ENCODE measurements at places on chromosomes 5 and 9. TPM values are rescaled to one million over a fixed set of nuclear protein-coding genes. Genes with fewer than 3 reads are reported as not detected.

- DNase-seq: no peak
Observed at GRCh38 chr9:95857896-95858295, 17.6 kb upstream of the ERCC6L2 start.

ANKRD18A gene
- total RNA-seq: not detected

FIBCD1 gene
- total RNA-seq: 15.6 TPM

PCDHB10 gene
- 0.78 TPM for total RNA-seq

WDR38 gene
- total RNA-seq: 0.12 TPM

DMRTA1 gene
- total RNA-seq: 1.1 TPM

WNT8A gene
- not detected for total RNA-seq

DNA sequence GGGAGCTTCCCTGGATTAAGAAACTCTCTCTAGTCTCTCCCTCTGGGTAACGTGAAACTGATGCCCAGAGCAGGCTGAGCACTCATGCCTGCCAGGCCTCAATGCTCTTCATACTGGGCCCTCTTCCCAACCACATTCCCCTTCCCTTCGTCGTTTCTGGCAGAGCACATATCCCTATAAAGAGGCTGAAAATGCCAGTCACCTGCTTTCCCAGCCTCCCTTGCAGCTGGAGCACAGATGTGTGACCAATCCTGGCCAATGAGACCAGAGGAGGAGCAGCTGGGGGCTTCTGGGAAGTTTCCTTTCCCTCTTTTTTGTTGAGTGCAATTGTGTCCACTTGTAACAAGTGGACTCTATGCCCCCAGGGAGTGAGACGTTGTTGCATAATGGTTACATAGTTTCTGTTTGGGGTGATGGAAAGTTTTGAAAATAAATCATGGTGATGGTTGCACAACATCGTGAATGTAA lies 30.2 kb upstream of the SMIM23 start:
- peak; percentile 36 for DNase-seq

TRMT10B gene
- 2.0 TPM for total RNA-seq

- DNase-seq: no peak
Observed at GRCh38 chr5:74394916-74395880, 245.3 kb downstream of the ENC1 start.

C8G gene
- not detected for total RNA-seq

TIMD4 gene
- total RNA-seq: not detected

DNA sequence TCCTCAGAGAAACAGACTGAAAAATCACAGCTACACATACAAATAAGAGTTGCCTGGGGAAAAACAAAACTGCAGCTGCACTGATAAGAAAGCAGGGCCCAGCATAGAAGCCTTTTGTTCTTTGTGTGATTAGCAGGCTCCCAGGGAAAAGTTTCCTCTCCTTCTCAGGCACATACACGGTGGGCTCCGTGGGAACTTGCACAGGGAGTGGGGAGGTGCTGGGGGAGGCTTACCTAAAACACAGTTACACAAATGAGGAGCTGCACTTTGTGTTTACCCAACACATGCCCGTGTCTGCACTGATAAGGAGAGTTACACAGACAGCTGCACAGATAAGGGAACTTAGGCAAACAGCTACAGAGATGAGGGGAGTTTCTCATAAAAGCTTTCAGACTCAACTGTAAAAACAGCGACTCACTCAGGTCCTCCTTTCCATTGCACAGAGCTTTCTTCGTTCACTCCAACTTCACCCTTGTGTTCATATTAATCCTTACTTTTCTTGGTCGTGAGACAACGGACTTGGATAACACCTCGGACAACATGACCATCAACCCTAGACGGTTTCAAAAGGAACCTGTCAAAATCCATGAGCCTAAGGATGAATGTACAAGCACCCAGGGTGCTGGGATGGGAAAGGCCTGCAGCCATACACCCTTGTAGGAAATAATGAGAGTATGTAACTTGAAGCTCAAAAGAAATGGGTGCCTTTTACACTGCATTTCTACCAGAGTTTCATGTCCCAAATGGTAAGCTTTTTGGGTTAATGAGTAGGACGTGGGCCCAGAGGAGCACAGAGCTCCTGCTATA lies 50.8 kb downstream of the SERINC5 start:
- DNase-seq: peak; percentile 26

- DNase-seq: peak; percentile 14
Observed at GRCh38 chr5:126267438-126267837, 155.8 kb upstream of the GRAMD2B start.

DMGDH gene
- not detected for total RNA-seq

DNA sequence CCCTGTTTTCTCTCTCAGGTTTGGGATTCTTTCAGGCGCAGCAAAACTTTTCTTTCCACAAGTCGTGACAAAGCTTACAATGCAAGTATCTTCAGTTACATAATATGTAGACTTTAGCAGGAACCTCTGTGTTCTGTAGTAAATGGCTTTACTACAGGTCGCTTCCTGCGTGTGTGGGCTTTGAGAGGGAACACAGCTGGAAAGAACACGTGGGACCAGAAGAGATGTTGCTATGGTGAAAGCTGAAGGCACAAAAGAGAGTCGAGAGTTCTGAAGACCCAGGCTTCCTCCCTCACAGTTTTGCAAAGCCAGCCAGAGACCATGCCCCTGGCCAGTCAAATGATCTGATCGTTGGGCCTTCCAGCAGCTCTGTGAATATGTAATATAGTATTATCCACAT lies 4.0 kb downstream of the ANKRD55 start:
- no peak for DNase-seq

GRCh38 chr9:9041756-9042155 lies 1242.2 kb upstream of the DMAC1 start:
- no peak for DNase-seq

GRCh38 chr9:123326662-123327093 lies 29.3 kb upstream of the CRB2 start:
- no peak for DNase-seq

GRCh38 chr9:124011460-124012301 lies at the start of gene LHX2:
Gene LHX2 (plus strand): TSS chr9:124011768. CDS start chr9:124012349, 581 bp downstream.
- DNase-seq: peak; percentile 77

PCDHB9 gene
- total RNA-seq: 0.10 TPM

CKMT2 gene
- not detected for total RNA-seq

DNA sequence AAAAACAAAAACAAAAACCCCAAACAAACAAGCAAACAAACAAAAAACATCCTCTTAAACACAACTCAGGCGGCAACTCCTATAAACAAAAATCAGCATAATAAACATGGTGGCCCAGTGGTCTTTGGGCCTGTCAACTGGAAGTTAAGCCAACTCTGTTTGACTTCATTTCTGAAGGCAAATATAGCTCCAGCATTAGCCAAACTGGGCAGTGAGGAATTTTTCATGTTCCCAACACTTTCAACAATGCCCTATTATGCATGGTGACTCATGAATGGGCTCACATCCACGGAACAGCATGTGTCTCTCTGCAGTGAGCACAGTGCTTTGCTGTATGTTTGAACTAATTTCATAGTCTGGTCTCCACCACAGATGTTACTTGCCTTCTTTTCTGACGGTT lies 143.9 kb upstream of the STC2 start:
- peak; percentile 98 for DNase-seq

POU5F2 gene
- 0.24 TPM for total RNA-seq

DNA sequence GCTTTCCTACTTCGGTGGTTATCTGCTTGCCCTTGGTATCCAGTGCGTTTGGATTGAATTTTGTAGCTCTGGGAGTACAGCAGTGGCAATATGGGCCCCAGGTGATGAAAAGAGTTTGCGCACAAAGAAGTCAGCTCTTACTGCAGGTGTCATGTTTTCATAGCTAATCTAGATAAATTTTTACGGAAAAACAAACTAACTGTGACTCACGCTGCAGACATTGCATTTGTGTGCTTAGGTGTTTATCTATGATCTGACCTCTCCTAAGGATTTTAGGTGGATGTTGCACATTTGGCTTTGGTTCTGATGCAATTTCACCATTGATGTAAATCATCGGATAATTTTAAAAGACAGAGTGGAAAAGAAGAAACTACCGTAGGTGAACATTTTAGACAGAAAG lies 92.1 kb downstream of the VCAN start:
- DNase-seq: no peak

DNA sequence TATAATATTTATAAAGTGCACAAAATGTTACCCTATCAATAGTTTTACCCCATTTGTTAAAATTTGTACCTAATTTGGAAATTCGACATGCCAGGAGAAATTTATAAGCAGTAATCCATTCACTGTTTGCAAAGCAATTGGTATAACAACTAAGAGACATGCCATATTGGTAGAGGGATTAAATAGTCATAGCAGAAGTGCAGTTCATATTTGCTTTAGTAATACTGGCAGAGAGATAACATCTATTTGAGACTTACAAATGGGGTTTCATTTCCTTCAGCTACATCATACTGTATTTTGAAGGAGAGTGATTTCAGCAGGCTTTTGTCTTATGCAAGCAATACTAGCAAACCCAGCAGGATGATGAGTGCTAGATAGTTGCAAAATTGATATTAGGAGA lies 610.4 kb upstream of the CDH10 start:
- no peak for DNase-seq

DPH7 gene
- 14.5 TPM for total RNA-seq

GRCh38 chr9:95047452-95048224 lies 269.9 kb downstream of the FANCC start:
- no peak for DNase-seq

SPINK4 gene
- not detected for total RNA-seq

- no peak for DNase-seq
Observed at GRCh38 chr5:137407090-137407489, 92.0 kb downstream of the SPOCK1 start.

GRCh38 chr5:54637654-54638053 lies 120.1 kb downstream of the SNX18 start:
- DNase-seq: no peak

DNA sequence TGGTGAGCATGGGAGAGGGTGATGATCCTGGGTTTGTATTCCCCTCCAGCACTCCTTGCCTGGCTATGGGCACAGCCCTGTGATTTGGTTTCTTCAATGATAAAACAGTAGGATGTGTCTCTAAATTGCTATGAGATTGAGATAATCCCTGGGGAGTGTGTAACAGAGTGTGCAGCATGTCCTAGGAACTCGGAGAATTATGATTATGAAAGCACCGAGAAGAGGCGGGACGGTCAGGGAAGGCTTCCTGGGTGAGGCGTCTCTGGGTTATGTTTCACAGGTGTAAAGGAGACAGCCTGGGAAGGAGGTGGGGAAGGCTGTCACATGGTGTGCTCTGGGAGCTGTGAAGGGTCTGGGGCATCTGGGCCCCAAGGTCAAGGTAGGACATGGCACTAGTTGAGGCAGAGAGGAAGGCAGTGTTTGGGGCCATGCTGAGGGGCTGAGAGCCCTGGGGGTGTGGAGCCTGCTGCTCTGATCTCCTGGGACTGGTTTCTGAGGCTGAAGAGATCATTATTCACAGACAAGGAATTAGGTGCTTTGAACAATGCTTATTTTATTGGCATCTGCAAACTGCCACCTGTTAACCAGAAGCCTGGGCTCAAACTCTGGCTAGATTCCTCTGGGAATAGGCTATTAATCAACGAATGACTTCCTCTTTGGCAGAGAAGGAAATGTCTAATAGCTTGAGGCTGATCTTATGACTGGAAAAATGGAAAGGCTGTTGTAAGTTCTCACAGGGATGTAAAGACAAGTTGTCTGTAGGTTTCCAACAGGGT lies 73.8 kb upstream of the IL12B start:
- DNase-seq: no peak

DNA sequence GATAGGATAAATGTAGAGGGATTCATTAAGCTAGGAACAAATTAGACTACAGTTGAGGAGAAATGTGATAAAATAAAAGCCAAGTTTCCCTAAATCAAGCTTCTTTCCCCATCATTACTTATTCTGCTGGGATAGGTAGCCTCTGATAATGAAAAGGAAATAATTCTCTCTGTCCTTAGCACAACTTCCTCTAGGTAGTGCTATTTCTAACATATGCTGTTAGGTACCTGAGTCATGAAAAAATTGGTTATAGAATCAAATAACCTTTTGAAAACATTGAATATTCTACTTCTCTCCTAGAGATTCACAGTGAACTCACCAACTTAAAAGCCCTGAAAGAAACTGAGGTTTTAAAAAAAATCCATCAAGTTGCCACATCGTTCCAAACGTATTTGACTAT lies 1793.1 kb downstream of the EFNA5 start:
- no peak for DNase-seq

DNA sequence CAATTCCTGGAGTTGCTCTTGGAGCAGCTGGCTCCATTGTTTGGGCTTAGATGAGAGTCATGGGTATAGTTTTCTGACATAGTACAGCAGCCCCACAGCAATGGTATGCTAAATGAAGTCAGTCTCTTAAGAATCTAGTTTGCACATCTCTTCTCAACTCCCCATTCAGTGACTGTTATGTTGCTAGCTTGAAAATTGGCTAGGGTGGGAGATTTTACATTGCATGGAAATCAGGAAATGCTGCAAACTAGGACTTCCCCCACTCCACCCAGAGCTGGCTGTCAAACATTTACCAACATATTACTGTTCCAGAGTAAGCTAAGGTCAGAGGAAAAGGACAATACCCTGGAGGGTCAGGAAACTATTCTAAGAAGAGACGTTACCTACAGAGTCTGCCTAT lies 17.6 kb upstream of the FCHO2 start:
- DNase-seq: no peak

DBH gene
- total RNA-seq: not detected

GRCh38 chr5:5381310-5381913 lies 41.1 kb upstream of the ICE1 start:
- DNase-seq: peak; percentile 11

DNA sequence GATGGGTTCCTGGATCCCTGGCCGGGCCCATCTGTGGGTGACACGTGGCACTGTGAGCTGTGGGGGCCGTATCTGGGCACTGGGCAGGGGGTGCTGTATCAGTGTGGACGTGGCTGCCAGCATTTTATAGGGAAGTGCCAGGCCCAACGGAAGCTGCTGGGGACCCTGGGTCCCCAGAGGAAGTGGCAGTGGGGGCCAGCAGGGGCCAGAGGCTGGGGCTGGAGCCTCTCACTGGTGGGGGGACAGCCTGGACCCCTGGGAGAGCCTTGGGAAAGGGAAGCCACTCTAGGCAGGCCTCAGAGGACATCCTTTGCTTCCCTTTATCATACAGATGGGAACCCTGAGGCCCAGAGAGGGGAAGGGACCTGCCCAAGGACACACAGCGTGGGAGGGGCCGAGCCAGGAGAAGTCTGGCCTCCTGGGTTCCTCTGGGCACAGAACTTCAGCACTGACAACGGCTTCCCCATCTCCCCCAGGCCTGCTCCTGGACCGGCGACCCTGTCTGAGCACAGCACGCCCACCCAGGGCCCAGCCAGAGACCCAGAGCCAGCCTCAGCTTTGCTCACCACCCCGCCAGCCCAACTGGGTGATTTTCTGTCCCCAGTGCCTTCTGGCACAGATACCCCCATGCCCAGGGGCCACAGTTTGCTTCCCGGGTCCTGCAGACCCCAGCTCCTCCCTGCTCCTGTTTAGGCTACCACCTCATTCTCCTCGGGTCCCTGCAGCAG lies 15.5 kb upstream of the LAMC3 start:
- DNase-seq: no peak

TRIM36 gene
- total RNA-seq: 3.5 TPM

GRCh38 chr9:76657265-76657664 lies 107.0 kb upstream of the PCA3 start:
- DNase-seq: no peak

IL5 gene
- total RNA-seq: not detected

- peak; percentile 81 for DNase-seq
Observed at GRCh38 chr5:174084691-174085154, 39.2 kb downstream of the NSG2 start.
